Activated CD4-positive, alpha-beta T cell treated with anti-CD3 and anti-CD28 coated beads for 48 hours (primary cell): ENCODE measurements at places on chromosomes 3 and 15.
A peak's percentile ranks its signal among the peaks of the same experiment; 100 is the strongest.

- no peak for DNase-seq
Measured at GRCh38 chr3:155079746-155080487, at the start of gene MME. TSS of gene MME (plus strand) at chr3:155080319. CDS start at chr3:155084168, 3,849 bp downstream.

GRCh38 chr3:127637971-127638370 is 9.0 kb downstream of the PODXL2 start:
- no peak for DNase-seq

- DNase-seq = no peak
Measured at GRCh38 chr3:4722103-4722502, 229.0 kb downstream of the ITPR1 start.

DNA sequence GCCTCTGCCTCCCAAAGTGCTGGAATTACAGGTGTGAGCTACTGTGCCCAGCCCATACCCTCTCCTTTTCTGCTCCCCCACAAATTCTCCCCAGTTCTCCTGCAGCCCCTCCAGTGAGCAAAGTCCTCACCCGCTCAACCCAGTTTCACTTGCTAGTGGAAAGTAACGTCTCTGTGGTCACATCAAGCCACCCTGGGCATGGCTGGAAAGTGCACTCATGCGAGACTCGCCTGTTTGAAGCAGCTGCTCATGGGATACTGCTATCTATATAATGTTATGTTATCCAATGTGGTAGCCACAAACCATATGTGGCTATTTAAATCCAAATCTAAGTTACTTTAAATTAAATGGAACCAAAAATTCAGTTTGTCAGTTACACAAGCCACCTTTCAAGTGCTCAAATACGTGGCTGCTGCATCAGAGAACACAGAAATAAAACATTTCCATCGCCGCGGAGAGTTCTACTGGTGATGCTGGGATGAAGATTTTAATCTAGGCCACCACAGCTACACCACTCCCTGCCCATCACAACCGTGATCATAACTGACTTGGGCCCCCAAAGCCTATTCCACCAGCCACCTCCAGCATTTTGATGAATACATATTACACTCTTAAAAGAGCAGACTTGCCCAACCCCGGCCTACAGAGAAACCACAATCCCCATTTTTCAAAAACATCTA is 119.4 kb downstream of the LIPC start:
- DNase-seq = peak; percentile 30

DNA sequence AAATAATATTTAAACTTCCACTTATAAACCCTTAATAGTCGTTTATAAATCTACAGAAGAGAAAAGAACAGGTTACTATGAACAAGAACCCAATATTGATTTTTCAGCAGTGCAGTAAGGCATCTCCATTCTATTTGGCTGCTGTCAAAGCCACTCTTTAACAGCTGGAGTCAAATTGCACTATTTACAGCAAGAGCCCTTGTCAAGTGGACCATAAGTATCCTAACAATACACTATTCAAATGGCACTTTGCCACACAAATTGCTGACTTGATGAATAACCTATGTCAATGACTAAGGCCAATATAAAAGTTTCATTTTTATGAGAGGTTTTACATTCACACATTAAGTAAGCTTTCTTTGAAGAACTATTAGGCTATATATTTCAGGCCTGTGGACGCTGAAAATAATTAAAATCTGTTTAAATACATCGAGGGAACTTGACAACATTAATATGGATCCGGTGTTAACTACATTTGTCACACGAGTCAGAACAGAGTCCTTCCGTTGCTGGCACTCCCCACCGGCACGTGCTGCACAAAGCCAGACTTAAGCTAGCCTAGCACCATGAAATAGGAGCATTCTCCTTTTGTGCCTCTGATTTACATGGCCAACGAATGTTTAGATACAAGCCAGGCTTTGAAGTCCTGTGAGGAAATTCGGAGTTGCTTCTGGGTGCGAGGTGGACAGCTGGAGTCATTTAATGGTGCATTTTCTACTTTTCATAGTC is 100.5 kb downstream of the WDR72 start:
- no peak for DNase-seq

GRCh38 chr3:13747627-13748026 is 132.2 kb downstream of the WNT7A start:
- DNase-seq = no peak

DNA sequence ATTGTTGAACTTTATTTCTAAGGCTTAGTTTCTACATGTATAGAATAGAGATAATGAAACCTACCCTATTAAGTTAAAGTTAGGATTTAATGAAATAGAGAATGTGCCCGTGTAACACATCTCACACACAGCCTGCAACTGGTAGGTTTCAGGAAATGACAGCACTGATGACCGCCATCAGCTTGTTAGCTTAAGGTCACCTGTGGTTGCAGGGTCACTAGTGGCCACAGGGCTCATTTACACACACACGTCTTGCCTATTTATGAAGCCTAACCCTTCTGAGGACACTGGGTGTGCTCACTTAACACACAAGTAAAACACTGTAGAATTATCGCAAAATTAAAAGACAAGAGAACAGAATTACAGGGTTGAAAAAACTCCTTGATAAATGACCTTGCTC is 20.1 kb downstream of the CHRM5 start:
- no peak for DNase-seq

DNA sequence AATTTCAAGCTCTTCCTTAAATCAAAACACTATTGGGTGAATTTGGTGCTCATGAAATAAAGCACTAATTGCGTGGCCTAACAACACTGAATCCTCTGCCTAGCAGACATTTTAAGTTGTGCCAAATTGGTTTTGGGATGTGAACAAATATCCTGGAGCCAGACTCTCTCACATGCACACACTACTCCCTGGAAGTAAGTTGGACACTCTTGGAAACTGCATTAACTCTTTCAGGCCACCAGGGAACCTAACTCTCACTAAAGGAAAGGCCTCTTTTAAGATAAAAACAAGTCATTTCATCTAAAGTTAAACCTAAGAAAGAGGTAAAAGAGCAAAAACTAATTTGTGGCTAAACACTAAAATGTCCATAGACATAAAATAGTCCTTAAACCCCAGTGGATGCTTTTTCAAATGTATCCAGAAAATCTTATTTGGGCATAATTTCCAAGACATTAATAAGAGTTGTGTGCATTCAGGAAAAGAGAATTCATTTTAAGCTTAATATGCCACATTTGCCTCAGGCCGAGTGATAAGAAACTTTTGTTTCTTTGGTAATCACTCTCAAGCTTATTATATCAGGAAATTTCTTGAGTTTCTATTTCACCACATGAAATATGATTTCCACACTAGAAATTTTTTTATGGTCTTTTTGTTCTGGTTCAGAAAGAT is 61.8 kb downstream of the ZBTB20 start:
- DNase-seq = no peak

DNA sequence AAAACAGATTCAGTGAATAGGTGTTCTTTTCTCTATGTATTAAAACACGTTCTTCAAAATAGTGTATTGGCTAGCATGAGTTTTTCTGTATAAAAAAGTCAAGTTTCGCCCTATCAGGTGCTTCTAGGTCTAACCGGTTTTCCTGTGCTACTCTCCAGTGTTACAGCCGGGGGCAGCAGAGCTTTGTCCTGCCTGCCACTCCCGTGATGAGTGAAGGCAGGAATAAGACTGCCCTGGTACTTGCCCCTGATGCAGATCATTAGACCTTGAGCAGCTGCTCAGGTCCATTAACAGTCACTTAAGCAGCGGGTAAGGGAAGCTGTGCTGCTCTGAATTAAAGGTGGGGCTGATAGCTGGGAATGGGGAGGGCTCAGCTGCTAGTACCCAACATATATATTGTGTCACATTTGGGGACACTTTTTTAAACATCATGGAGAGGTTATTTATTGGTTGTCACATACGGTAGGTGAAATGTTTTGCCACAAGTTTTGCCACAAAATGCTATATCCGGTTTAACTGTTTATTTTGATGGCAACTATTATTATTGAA is 1.3 kb upstream of the UNC13C start:
- DNase-seq = no peak

DNA sequence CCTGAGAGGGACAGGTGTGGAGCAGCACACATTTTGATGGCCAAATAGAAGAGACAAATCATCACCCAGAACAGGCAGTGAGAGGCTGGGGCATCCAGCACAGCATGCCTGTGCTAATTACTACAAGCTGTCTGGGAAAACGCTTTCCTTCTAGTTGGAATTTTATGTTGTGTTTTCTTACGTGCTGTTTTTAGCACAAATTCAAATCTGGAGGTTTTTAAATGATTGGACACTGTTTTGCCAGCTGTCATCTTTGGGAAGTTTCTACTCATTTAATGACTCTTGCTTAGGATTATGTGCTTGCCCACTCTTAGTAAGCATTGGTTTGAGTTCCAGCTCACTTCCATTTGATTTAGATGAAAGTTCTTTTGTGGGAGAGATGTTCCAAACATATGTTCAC is 43.5 kb downstream of the EAF1 start:
- no peak for DNase-seq

DNA sequence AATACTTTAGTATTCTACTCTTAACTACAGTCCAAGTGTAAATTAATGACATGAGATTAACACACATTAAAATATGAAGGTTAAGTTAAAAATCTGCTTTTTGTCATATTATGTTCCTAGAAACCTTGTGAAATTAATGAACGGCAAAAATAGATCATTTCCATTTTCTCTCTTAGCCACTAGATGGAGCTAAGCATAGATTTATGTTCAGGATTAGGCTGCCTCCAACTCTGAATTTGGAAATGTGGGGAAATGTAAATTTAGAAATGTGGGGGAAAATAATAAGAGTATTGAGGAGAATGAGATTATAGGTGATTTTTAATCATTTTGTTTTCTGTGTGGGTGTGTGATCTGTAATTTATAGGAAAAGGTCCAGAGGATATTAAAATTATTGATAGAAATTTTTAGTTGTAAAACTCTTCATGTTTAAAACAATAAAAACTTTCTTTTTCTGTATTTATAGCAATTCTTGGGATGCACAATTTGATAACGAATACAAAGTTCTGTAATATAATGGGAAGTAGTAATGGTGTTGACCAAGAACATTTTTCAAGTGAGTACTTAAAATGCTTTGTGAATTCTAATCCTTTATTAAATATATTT is 59.2 kb downstream of the TMOD3 start:
- DNase-seq = no peak

DNA sequence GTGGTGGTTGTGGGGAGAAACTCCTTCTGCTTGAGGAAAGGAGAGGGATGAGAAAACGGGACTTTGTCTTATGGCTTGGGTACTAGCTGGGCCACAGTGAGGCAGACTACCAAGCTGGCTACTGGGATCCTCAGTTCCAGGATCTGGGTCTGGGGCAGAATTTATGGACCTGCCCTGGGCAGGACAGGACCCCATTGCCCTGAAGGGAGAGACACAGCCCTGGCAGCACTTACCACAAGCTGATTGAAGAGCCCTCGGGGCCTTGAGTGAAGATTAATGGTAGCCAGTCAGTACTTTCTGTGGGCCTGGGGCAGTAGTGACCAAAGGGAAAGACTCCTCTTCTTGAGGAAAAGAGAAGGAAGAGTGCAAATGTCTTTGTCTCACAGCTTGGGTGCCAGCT is 799.7 kb downstream of the SI start:
- no peak for DNase-seq

DNA sequence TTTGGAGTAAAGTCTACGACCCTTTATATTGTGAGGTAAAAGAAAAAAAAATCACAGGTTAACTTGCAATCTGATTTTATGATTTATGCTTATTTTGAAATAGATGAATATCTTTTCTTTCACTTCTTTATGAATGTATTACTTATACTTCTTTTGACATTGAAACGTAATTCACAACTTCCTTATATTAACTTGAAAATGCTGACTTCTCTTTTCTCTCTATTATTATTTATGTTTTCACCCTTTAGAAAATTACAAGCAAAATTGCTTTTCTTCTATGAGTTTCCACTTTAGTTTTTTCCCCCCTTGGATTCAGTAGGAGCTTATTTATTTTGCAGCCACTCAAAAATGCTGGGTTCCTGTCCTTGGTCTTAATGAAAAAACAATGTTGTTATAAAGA is 25.4 kb downstream of the ACP3 start:
- no peak for DNase-seq

- DNase-seq = no peak
Measured at GRCh38 chr3:132900481-132900880, 137.7 kb upstream of the TMEM108 start.

- peak; percentile 72 for DNase-seq
Measured at GRCh38 chr3:182682263-182683241, 110.8 kb upstream of the ATP11B start.

DNA sequence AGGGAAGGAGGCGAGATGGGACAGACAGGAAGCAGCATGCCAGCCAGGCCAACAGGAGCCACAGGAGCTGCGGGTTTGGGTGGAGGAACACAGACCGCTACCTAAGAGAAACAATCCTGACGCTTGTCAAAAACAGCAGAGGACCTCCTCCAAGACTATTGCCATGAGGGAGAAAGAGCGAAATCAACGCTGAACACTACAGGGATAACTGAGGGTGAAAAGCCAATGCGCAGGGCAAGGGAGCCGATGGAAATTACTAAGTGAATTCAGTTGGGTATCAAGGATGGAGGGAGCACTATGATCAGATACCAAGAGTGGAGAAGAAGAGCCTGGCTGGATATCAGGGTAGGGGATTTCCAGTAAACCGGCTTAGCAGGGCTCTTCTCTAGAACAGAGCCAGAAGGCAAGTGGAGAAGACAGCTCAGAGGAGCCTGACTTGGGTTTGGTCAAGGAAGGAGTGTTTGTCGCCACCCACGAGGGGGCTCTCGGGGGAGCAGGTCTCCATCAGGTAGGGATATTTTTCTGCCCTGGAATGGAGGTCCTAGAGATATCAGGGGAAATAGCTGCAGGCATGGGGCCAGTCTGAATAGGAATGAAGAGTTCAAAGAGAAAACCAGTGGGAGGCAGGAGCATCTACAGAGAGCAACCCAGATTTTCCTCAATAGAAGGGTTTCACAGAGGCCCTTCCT is 48.4 kb downstream of the SLC41A3 start:
- DNase-seq = no peak

DNA sequence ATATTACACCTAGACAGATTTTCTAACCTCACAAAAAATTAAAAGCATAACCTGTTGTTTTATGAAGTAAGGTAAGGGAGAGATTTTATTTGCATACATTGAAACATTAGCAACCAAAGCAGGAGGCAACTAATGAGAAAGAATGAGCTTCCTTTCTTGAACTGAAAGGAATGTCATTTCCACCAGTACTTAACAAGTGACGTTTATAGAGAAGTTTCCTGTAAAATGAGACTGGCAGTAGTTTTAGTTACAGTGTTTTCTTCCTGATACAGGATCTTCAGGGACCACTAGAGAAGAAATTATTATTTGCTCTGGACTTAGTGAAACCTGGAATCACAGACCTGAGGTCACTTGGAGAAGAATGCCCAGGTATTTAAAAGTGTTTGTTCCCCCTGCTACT is 27.4 kb upstream of the FRMD5 start:
- no peak for DNase-seq

DNA sequence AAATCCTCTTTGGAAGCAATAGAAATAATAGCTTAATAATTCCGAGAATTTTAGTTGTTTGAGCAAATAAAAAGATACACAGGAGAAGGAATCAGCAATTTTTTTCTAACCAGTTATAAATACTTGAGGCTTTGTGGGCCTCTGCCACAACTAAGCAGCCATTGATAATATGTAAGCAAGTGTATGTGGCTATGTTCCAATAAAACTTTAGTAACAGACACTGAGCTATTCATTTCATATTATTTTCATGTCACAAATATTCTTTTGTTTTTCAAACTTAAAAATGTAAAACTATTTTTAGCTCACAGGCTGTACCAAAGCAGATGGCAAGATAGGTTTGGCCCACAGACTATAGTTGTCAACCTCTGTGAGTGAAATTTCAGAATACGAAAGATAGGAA is 85.7 kb downstream of the MSL2 start:
- no peak for DNase-seq

- DNase-seq = no peak
Measured at GRCh38 chr3:96711816-96712215, 102.6 kb upstream of the EPHA6 start.

GRCh38 chr15:51602484-51602883 is 20.1 kb downstream of the DMXL2 start:
- no peak for DNase-seq
